ENCODE measurements at places on chromosomes 12 and 14.

- DNase-seq, result no peak
Measured at GRCh38 chr12:34204830-34205285, 182.6 kb downstream of the ALG10 start.

DNA sequence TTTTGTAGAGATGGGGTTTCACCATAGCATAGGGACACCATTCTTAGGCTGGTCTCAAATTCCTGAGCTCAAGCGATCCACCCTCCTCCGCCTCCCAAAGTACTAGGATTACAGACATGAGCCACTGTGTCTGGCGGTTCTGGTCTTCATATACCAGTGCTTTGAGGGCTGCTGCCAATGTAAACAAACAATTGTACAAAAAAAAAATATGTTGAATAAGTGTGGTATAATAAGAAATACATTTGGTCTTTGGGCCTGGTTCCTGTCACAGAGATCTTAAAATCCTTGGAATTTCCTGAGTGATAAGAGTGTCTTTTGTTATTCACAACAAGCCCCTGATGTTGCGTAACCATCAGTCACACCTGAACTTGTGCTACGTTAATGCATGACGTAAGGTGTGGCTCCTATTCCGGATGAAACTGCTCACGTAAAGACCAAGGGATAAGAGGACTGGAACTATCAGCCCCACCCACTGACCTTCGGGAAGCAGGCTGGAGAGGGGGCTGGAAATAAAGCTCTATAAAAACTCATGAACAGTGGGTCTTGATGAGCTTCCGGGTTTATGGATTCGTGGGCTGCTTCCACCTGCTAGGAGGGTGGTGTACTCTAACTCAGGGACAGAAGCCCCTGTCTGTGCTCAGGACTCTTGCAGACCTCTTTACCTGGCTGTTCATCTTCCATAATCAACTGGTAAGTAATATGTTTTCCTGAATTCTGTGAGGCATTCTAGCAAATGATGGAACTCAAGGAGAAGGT is 16.5 kb upstream of the RIMKLB start:
- DNase-seq, result no peak

- no peak for DNase-seq
Measured at GRCh38 chr14:52738409-52738808, 8.4 kb downstream of the STYX start.

DNA sequence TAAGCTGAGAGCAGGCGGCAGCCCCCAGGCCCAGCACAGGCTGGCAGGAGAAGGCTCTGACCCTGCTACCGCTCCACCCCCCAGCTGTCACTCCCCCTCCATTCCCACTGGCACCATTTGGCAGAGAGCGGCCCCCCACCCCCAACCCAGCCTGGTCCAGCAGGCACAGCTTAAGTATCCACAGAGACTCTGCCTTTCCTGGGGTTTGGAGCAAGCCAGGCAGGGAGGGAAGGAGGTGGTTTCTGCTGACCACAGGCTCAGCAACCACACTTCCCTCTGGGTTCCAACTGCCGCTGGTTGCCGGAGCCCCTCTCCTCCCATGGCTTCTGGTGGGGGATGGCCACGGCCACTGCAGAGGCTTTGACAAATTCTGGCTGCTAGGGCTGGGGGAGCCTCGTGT is 30.5 kb upstream of the CCND2 start:
- DNase-seq, result no peak

DNA sequence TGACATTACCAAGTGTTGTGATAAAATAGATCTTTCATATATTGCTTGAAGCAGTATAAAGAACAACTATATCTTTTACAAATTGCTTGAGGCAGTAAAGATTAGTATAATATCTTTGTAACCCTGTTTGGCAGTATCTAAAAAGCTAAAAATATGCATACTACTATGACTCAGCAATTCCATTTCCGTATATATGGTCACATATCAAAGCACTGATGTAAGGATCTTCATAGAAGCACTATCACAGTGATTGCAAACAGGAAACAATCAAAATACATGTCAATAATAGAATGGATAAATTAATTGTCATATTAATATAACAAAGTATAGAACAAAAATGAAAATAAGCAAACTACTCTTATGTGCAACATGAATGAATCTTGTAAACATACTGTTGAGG is 158.4 kb upstream of the IGF1 start:
- no peak for DNase-seq

- DNase-seq, result no peak
Measured at GRCh38 chr14:96581902-96582301, 79.7 kb downstream of the PAPOLA start.

GRCh38 chr12:33247625-33248024 is 192.0 kb downstream of the SYT10 start:
- DNase-seq, result no peak

GRCh38 chr14:72552236-72552635 is 341.7 kb downstream of the DPF3 start:
- DNase-seq, result no peak

DNA sequence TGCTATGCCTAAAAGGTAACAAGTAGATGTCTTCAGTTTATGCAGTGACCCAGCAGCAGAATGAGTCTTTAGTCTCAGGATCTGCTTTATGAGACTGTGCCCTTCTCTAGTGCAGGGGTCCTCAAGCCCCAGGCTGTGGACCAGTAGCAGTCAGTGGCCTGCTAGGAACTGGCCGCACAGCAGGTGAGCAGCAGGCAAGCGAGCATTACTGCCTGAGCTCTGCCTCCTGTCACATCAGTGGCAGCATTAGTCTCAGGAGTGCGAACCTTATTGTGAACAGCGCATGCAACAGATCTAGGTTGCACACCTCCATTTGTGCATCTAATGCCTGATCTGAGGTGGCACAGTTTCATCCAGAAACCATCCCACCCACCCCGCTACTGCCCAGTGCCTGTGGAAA is 38.4 kb downstream of the LRP6 start:
- no peak for DNase-seq

DNA sequence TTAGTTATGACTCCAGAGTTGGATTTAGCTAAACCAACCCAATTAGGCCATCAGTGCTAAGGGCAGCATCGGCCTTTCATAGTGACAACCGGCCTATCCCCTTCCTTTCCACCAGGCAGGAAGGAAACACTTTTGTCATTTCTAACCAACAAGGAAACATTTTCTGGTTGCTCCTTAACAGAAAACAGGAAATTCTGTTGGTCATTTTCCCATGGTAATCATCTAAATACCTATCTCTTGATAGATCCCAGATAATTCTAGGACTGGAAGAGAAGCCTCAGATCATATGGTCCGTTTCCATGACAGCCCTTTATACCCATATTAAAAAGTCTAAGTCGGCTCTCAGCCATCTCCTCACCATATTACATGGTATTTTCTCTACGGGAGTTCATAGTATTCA is 79.2 kb upstream of the USP44 start:
- no peak for DNase-seq

- DNase-seq, result no peak
Measured at GRCh38 chr12:65305346-65305950, 27.0 kb downstream of the MSRB3 start.

DNA sequence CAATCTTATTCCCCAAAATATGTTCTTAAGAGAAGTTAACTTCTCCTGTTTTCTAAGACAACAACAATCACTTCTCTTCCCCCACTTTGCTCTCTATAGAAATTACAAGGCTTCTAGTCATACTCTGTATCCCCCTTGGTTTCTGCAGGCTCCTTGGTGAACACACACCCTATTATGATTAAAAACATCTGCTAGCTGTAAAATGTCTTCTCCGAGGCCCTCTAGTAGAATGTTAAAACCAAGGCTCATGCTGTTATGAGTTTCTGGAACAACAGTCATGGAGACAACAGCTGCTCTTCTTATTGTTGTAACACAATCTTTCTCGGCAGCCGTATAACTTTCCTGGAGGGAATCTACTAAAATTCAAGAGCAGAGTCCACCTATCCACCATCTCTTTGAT is 397.5 kb upstream of the CCDC196 start:
- no peak for DNase-seq

DNA sequence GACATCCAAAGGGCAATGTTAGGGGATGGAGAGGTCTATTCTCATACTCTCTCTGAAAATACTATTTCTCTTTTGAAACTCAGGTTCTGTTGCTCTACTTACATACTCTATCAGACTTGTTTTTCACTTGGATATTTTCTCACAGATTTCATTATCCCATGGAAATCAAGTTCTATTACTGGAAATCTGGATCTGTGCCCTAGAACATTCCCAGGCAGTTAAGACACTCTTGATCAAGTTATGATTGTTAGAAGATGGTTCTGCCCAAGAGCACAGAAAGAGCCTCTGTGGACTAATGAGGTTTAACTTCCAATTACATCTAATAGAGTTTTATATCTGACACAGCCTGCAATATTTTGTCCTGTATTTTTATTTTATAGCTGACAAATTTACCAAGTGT is 591.0 kb upstream of the ATP2B1 start:
- no peak for DNase-seq

GRCh38 chr12:100251917-100252316 is 15.0 kb downstream of the DEPDC4 start:
- no peak for DNase-seq

- DNase-seq, result no peak
Measured at GRCh38 chr12:61920230-61920629, 340.0 kb upstream of the USP15 start.

- no peak for DNase-seq
Measured at GRCh38 chr14:57136669-57137328, 131.9 kb downstream of the EXOC5 start.

DNA sequence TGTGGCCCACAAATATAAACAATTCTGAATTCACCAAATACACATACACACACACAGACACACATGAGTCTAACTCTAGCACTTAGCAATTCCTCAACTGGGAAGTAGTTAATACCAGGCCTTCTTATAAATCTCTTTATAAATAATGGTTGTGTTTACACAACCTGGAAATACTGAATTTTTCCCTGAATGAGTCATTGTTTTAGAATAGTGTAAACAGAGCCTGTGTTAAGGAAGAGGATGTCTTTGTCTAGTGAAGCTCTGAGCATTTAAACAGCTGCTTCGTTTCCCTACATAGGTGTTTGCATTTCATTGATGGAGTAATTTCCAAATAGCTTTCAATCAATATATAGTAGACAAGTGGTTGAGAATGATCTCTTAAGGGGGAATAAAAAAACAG is 218.8 kb downstream of the BTG1 start:
- DNase-seq, result no peak

DNA sequence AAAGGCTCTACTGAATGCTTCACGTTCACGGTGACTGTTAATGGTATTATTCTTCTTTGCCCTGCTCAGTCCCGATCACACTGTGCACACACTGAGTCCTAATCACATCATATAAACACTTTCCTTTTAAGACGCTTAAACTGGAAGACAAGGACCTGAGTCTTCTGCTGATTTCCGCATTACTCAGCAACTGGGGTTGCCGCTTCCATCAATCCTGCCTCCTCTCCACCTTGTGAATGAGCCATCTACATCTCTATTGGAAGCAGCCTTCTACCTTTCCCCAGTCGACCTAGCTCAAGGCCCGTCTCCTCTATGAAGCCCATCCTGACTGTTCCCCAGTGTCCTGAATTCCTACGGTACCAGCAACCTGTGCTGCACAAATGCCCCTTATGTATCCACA is 104.7 kb downstream of the NCOR2 start:
- DNase-seq, result no peak

DNA sequence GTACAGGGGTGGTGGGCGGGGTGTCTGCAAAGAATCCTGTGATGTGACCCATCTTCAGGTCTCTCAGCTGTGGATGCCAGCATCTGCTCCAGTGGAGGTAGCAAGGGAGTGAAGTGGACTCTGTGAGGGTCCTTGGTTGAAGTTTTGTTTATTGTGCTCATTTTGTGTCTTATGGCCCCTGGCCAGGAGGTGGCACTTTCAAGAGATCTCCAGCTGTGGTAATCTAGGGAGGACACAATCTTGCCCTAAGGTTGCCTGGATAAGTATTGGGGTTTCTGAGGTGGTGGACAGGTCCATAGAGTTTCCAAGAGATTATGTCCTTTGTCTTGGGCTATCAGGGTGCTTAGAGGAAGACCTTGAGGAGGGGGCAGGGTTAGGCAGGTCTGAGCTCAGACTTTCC is 260.7 kb downstream of the CCDC59 start:
- DNase-seq, result no peak

- DNase-seq, result no peak
Measured at GRCh38 chr12:67599691-67600090, 48.9 kb upstream of the DYRK2 start.

DNA sequence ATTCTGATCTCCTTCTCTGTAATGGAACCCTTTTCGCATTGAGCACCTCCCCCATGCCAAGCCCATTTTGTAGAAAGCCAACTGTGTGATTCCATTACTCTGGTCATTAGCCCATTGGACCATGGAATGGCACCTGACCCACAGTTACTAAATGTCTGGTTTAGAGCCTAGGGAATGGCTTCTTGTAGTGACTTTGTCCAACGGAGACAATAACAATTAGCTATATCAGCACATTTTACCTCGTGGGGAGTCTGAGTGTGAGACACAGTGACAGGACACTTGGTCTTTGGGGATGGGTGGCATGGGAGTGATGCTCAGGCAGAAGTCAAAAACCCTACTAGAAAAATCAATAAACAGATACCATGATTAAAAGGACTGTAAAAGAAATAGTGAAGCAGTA is 10.4 kb downstream of the SLC10A1 start:
- no peak for DNase-seq

GRCh38 chr12:103470664-103471063 is 25.1 kb downstream of the C12orf42 start:
- DNase-seq, result no peak

DNA sequence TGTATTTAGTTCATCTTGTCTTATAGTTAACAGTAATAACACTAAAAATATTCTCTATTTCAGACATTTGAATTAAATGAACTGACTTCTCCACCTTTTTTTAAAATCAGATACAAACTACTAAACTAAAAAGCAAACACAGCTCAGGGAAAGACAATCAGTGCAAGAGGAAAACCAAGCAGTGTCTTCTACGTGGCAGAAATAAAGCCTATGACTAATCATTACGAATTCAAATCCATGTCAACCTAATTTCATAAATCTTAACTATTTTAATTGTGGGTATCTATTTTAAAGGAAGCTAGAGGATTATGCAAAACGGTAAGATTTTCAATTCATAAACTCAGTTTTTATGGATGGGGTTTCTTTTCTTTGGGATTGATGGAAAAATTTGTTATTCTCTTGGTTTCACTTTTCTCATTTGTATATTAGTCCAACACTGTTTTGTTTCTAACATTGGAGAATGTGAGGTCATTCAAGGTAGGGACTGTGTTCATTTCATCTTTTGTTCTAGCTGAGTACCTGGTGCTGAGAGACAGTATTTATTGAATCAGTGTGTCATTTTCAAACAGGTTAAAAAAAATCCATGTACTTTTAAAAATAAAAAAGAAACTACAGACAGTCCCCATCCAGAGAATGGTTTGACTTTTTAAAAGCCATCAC is 12.8 kb upstream of the PALS1 start:
- DNase-seq, result no peak

Measured in stimulated activated CD4-positive, alpha-beta T cell treated with anti-CD3 and anti-CD28 coated beads, Interleukin-2, amount 100 ng/mL, for 4 hours (primary cell).